ENCODE measurements at places on chromosomes 2 and 18.

DNA sequence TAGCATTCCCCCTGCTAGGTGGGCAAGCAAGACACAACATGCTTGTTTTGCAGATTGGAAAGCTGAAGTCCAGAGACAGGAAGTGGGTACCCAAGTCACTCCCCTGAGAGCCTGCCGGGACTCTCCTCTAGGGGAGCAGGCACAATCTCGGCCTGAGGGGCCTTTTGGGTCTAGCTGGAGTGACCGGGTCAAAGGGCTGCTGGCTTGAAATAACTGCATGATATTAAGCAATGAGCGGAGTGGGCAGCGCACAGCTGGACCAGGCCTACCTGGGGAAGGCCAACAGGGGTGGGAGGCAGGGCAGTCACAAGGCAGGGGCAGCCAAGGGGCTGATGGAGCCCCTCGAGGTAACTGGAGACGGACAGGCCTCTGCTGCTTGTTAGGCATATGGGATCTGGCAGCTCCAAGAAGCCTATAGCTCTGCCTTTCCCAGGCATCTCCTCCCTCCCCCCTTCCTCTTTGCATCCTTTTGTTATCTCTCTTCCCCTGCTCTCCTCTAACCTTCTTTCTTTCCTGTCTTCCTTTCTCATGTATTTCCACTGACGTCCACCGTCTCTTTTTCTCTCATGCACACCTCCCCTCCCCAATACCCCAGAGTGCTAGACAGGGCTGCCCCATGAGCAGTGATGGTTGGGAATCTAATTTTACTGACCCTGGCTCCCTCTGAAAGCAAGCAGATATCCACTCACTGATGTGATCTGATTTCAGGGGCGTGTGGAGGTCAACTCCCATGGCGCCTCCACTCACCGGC, 237.5 kb downstream of the LOXHD1 start:
- no peak for DNase-seq

- DNase-seq, result no peak
Observed at GRCh38 chr18:48757906-48758305, 192.9 kb downstream of the SMAD7 start.

DNA sequence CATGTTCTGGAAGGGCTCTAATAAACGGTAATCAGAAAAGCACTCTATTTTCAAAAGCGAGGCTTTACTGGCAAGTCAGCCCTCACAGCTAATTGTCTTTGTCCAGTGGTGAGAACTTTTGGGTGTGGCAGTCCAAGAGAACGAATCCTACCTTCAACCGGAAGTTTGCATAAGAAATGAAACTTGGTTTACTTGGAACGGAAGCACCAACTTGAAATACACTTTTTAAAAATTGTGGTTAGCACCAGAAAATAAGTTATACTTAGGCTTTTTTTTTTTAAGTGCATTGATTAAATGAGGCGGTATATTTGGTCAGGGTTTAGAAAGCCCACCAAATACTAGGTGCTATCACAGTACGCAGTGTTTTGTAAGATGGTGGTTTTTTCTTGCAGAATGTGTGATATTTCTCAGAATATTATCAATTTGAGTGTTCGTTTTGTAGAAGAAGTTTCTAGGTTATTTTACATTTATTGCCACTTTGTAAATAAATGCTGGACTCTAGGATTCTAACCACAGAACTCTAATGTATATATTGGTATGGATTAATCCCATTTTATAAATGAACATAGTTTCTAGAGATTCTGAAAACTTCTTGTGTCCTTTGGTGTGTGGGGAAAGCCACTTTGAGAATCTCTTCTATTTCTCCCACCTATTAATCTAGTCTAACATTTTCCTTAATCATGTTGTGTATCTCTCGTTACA, 1.2 kb downstream of the MYL12A start:
- no peak for DNase-seq

GRCh38 chr2:207265869-207266268, 100.1 kb upstream of the KLF7 start:
- no peak for DNase-seq

DNA sequence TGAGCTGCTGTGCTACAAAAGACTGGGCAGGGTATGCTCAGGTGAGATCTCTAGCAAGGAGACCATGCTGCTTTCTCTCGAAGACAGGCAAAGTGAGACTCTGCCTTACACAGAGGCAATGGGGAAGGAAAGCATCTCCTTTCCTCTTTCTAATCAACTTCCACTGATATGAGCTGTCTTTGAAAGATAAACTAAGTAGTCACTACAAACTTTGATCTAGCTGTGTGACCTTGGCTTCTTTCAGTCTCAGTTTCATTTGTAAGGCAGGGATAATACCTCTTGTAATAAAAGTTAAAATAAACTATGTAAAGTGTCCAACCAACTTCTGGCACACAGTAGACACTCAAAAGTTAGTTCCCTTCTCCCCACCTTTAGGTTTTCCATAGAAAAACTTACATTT, 7.5 kb downstream of the CCDC93 start:
- no peak for DNase-seq

DNA sequence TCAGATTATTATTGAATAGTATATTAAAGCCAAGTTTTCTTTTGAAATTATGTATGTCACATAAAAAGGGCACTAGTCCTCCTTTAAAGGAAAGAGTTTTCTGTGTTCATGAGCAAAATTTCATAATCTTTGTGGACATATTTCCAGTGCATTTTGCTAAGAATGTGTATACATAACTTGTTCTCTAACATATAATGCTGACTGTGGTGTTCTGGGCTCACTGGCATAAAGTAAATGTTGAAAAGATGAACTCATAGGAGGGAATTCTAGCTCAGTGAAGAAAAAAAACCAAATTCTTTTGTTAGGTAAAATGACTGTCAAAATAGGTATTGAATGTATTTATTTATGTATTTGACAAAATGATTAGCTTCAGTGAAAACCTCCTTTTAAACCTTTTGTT, 6.2 kb downstream of the KCNJ13 start:
- DNase-seq, result no peak

DNA sequence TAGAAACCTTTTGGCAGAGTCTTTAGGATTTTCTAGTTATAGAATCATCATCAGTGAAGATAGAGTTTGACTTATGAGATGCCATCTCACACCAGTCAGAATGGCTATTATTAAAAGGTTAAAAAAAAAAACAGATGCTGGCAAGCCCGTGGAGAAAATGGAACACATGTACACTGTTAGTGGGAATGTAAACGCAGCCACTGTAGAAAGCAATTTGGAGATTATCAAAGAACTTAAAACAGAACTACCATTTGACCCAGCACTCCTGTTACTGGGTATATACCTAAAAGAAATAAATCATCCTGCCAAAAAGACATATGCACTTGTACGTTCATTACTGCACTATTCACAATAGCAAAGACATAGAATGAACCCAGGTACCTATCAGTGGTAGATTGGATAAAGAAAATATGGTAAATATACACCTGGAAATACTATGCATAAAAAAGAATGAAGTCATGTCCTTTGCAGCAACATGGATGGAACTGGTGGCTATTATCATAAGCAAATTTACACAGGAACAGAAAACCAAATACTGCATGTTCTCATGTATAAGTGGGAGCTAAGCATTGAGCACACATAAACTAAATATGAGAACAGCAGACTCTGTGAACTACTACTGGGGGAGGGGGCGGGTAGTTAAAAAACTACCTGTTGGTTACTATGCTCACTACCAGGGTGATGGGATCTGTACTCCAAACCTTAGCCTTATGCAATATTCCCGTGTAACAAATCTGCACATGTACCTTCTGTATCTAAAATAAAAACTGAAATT, 279.0 kb downstream of the KIAA1328 start:
- no peak for DNase-seq

DNA sequence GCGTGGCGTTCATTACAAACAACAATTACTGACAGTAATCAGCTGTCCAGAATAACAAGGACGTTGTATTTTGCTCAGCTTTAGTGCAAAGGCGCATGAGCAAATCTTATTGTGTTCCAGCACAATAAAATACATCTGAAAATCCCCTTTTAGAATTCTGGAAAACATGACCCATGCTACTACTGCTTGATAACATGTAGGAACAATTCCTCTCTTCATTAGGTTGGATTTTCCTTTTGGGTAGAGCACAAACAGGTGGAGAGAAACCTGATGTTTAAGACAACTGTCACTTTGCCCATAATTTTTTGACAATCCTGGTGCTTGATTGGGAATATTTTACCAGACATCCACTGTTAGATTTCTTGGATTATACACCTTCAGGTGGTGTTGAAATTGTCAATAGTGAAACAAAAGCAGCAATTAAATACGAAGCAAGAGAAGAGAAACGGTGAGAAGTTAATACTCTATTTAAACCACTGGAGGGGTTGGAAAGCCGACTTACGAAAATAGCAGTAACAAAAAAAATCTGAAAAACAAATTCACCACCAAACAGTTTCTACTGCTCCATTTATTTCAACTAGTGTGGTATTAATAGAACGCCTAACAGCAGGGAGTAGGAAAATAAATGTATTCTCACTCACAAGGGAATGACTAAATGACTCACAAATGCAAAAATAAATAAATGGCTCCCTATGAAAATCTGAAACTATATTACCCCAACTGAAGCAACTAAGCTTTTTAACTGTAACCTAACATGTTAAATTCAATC, 102.7 kb downstream of the CPO start:
- DNase-seq, result no peak

- no peak for DNase-seq
Observed at GRCh38 chr2:193808877-193809276, 1614.1 kb upstream of the TMEFF2 start.

- no peak for DNase-seq
Observed at GRCh38 chr18:13480571-13481255, 245.6 kb downstream of the FAM210A start.

DNA sequence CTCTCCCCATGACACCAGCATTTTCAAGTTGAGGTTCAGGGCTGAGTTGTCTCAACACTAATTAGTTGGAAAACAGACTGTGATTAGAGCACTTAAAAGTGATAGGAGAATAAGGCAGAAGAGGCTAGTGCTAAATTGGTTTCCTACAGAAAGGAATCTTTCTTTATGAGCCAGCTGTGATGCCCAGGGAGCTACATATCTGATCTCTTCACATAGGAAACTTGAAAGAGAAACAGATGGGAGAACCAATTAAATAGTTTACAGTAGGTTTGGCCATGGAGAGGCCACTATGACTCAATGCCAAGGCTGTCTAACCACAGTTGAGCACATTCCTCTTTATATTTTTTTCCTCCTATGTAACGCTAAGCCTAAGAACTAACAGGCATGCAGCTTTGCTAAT, 418.3 kb upstream of the CYRIA start:
- peak; percentile 52 for DNase-seq

DNA sequence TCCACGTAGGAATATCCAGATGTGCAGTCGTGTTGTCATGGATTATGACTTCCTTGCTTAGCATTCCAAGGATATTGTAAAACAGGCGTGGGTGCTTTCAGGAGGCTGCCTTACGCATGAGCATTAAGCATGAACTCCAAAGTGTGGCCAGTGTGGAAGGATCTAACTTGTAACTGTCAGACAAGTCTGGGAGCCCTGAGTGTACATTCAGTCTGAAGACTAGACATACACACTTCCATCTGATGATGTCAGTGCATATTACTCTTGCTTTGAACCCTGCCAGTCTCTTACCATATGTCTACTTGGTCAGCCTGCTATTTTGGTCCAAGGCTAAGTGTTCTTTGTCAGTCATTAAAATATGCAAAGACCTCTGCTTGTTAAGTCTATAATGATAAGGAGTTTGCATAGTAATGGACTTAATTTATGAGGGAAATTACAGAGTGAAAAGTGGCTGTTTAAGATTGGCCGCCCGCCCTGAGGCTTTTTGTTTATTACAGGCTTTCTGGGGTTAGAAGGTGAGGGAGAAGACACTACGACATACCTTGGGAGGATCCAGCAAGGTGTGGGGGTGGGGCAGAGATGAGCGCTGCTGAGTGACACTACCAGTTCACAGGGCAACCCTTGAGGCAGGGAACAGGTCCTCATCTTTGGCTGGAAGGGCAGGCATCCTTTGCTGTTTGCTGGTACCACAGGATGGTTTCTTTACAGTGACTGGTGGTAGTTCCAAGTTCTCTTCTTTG, 48.3 kb downstream of the CABLES1 start:
- peak; percentile 84 for DNase-seq

DNA sequence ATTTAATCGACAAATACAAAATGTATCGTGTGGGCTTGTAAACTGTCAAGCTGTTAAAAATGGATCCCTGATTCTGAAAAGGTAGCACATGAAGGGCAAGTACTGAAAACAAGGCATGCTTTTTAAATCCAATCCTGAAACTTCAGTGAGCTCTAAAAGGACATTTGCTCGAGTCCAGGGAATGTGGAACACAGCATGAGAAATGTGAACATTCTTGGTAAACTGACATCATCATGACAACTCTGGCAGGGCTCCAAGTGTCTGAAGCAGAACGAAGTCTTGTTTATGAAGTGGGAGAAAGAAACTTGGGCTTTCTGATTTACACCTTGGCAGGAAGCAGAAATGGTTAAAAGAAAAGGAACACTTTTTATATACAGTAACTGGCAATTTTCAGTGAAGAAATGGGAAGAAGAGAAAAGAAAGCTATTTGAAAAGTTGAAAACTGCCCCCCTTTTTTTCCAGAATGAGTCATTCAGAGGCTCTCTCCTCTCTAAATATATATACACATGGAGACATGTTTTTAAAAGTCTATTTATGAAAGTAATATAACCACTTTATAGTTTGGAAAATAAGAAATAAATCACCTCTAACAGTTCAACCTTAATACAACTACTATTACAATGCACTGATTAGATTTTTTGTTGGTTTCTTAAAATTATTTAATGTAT, 120.8 kb downstream of the GAREM1 start:
- peak; percentile 79 for DNase-seq

- DNase-seq, result no peak
Observed at GRCh38 chr2:168254158-168254935, 7.0 kb upstream of the STK39 start.

DNA sequence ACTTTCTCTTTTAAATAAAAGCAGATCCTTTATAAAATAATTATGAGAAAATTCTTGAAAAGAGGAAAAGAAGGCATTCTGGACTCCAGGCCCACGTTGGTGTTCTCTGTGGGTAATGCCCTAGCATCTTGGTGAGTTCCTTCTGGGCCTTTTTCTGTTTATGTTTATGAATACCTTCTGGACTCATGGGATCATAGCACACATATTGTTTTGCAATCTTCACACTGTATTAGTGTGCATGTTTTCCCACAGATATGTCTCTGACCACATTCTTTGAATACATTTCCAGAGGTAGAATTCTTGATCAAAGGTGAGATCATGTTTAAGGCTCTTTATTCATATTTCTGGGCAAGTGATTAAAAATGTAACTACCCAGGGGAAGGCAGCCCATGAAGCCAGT, 15.9 kb downstream of the GLI2 start:
- DNase-seq, result no peak

DNA sequence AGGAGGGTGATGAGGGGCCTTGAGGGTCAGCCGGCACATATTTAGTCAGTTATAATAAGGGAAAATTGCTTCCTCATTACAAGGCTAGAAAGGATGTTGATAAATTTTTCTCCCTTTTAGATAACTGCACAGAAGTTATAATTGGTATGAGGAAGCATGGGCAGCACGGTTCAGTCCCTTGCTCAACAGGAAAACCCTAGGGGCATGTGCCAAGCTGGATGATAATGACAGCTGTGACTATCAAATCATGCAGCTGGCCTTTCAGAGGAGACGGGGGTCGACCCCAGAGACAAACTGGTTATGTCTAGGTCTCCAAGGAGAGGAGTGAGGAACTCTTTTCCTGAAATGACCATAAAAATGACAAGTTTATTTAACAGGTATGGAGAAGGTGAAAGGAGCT, 448.1 kb upstream of the VRK2 start:
- DNase-seq, result no peak

Measured in AG04449 (cell line).